ENCODE measurements at places on chromosomes 7 and 10.

GRCh38 chr10:93820434-93820833 is 62.7 kb downstream of the LGI1 start:
- no peak for DNase-seq

GRCh38 chr7:100444311-100445278 is 8.3 kb upstream of the PPP1R35 start:
- DNase-seq = no peak

- no peak for DNase-seq
Measured at GRCh38 chr10:7672341-7673134, 5.8 kb upstream of the ITIH5 start.

GRCh38 chr7:117230276-117231046 is 92.4 kb downstream of the WNT2 start:
- DNase-seq = no peak

DNA sequence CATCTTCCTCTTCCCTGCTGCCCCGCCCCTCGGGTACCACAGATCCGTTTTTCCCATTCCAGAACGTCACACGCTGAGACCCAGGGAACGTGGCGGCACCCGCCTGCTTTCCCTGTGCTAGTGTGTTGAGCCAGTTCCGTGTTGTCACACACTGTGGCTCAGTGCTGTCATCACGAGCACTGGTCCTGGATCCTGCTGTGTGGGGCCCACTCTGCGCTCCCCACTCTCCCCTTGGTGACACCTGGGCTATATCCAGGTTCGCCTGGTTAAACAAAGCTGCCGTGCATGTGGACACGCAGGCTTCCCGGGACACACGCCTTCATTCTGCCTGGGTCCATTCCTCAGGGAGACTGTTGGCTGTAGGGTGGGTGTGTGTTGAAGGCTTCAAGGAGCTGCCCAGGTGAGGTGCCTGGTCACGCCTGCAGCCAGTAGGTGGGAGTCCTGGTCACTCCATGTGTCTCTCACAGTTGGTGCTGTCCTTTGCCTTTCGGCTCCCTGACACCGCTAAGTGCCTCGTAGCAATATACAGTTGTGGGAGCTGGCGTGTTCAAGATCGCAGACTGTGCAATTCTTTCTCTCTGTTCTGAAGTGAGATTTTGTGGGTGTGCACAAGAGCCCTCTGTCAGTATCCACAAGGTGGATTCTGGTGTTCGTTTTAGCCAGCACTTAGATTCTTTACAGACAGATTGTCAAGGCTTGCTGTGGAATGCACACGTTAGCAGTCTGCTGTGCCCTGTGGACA is 88.6 kb downstream of the INPP5A start:
- no peak for DNase-seq

DNA sequence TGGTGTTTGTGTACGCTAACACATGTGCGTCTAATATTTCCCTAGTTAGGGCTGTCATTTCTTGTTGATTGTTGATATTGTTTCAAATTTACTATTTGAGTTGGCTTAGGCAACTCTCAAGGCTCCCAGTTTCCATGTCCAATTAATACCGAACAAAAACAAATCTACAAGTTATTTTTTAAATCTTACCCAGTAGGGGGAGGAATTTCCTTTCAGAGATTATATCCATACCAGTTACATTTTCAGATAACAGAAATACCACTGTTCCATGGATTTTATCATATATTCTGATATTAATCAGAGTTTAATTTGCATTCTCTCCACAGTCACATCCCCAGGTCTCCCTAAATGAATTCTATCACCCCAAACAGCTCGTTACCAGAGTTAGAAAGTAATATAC is 7.2 kb upstream of the AKR1B10 start:
- no peak for DNase-seq

- DNase-seq = no peak
Measured at GRCh38 chr10:31368724-31369123, 49.7 kb downstream of the ZEB1 start.

DNA sequence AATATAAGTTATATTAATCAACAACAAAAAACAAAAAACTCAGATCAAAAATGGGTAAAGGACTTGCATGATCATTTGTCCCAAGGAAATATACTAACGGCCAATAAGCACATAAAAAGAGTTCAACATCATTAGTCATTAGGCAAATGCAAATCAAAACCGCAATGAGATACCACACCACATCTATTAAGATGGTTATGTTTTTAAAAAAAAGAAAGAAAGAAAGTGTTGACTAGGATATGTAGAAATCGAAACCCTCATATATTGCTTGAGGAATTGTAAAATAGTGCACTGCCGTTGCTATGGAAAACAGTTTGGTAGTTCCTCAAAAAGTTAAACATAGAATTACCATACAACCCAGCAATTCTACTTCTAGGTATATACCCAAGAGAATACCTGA is 39.4 kb upstream of the CTNNA3 start:
- DNase-seq = no peak

GRCh38 chr7:10138087-10138854 is 835.4 kb upstream of the PHF14 start:
- no peak for DNase-seq
